ENCODE measurements at places on chromosomes 4 and X.

DNA sequence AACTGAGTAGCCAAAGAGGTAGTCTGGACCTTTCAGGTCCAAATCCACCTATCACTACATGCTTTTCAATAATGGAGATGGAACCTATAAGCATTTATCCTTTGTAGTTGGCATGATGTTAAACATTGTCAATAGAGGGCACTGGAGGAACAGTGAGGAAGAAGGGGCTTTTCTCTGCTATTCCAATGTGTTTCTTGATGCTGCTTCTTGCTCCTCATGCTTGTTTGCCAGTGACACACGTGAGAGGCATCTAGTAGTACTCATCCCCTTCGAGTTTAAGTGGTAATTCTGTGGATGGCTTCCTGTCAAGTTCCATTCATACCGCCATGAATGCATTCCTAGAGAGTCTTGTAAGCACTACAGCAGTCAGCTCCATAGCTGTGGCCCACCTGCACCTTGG lies 84.0 kb downstream of the NAA11 start:
- DNase-seq: no peak

DNA sequence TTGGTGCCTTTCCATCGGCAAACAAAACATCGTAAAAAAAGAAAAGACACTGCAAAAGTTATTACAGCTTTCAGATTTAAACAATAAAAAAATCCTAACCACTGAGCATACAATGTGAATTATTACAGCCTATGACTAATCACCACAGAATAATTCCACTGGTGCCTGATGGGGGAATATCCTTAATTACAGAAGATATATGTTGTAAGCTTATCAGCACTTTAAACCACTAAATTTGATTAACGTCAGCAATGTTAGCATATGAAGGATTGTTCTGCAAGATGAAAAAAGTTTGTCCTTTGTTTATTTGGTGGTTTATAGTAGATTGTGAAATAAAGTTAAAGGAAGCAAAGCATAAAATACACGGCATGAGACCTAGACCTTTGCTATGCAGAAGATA lies 210.2 kb upstream of the ADAMTS3 start:
- DNase-seq: no peak

DNA sequence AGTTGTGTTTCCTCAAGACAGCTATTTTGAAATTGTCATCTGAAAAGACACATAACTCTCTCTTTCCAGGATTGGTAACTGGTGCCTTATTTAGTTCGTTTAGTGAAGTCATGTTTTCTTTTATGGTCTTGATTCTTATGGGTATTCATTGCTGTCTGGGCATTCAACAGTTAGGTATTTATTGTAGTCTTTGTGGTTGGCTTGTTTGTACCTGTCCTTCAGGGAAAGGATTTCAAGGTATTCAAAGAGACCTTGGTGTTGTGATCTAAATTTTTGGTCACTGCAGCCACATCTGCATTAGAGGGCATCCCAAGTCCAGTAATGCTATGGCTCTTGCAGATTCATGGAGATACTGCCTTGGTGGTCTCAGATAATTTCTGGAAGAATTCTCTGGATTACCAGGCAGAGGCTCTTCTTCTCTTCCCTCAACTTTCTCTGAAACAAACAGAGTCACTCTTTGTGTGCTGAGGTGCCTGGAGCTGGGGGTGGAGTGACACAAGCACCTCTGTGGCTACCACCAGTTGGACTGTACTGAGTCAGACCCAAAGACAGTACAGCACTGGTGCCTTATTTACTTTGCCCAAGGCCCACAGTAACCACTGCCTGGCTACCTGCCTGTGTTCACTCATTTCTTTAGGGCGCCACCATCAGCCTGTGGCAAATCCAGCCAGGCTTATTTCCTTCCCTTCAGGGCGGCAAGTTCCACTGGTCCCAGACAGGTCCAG lies 620.4 kb downstream of the KCNIP4 start:
- DNase-seq: no peak

DNA sequence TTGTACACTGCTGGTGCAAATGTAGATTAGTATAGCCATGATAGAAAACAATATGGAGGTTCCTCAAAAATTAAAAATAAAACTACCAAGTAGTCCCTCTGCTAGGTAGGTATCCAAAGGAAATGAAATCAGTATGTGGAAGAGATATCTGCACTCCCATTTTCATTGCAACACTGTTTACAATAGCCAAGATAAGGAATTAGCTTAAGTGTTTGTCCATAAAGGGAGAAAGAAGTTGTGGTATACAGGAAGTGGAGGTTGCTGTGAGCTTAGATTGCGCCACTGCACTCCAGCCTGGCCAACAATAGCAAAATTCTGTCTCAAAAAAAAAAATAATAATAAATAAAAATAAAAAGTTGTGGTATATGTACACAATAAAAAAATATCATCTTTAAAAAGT lies 325.0 kb upstream of the EMCN start:
- no peak for DNase-seq

- no peak for DNase-seq
Measured at GRCh38 chr4:107736924-107737448, 17.0 kb upstream of the PAPSS1 start.

- DNase-seq: no peak
Measured at GRCh38 chr4:30208731-30209435, 511.3 kb upstream of the PCDH7 start.

GRCh38 chr4:173990126-173990868 lies 293.2 kb downstream of the FBXO8 start:
- DNase-seq: no peak

DNA sequence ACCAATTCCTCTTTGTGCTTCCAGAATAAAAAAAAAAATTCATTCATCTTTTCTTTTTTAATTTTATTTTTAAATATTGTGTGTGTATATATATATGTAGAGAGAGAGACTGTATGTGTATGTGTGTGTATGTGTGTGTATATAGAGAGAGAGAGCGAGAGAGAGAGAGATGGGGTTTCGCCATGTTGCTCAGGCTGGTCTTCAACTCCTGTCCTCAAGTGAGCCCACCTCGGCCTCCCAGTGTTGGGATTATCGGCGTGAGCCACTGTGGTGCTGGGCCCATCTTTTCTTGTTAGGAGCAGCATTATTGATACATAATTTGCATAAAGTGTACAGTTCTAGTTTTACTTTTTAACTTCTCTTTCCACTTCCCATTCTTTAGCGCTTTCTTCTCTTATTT lies 33.6 kb downstream of the KDM6A start:
- peak; percentile 37 for DNase-seq

- no peak for DNase-seq
Measured at GRCh38 chr4:189021831-189022230, 882.6 kb downstream of the TRIML1 start.

DNA sequence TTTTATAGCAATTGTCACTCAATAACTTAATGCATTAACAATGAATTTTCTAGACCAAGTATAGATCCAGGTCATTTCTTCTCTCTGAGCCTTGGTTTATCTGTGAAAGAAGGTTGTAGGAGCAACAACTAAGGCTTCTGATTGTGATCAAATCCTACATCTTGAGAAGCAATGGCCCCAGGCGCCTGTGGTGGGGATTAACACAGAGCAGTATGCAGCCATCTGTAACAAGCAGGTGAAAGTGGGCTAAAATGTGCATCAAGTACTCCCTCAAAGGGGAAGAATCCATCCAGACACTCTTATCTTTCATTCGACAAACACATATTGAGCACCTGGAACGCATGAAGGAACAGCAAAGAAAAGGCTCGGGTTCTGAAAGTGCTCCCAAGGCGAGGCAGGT lies 19.1 kb upstream of the SETD7 start:
- no peak for DNase-seq

- no peak for DNase-seq
Measured at GRCh38 chrX:11040996-11041395, 70.1 kb upstream of the HCCS start.

DNA sequence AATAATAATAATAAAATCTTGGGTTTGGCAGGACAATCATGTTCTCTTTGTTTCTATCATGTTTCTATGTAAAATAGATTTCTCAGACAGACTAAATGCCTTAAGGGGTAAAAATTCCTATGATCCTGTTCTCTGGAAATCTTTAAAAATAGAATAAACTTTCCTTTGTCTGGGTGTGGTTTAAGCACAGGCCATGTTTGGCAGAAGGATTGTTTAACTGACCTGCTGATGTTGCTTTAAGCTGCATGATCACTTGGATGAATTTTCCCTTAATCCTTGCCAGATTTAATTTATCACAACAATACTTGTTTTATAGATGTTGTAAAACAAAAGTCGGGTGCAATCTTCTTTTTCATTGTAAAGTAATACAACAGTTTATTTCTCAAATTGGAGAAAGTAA lies 341.7 kb upstream of the FAT1 start:
- DNase-seq: no peak

- DNase-seq: no peak
Measured at GRCh38 chr4:121146530-121146929, 17.6 kb downstream of the TNIP3 start.

GRCh38 chrX:45743906-45744625 lies 543.4 kb upstream of the DIPK2B start:
- no peak for DNase-seq

DNA sequence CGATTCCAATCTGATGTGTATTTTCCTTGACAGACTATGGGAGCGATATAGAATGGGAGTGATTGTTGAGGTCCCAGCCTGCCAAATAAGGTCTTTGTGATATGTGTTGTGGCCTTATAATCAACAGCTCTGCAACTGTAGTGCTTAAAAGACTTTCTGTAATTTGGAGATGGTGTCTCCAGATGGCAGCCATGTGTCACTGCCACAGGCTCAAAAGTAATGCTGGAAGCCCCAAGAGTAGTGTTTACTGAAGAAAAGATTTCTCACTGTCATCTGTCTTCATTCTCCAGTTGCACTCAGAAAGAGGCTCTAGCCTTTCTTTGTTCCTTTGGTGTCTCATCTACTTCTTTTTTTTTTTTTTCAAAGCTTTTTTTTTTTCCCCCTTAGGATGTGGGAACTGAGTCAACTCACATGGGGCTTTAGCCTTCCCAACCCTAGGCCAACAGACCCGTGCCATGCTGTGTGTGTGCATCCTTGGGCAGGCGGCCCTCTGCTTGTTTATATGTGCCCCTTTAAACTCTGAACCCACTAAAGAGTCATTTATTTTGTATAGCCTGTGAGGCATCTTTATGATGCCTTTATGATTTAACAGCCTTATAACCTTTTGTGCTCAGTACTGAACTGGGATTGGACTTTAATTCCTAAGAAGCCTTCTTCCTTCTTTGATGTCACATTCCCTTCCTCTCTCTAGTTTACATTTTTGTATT lies 15.6 kb downstream of the SRPX2 start:
- DNase-seq: no peak

GRCh38 chrX:133649651-133650050 lies 234.4 kb upstream of the GPC4 start:
- no peak for DNase-seq

GRCh38 chr4:156953001-156953400 lies 18.6 kb downstream of the PDGFC start:
- no peak for DNase-seq
